NCI-H1417 treated with DMSO at 0.1 percent for 48 hours (cell line): ENCODE measurements at places on chromosomes 6 and 20.

GRCh38 chr6:161128680-161129196 lies 137.2 kb downstream of the MAP3K4 start:
- DNase-seq, result no peak

GRCh38 chr6:33202799-33203198 lies 1.7 kb upstream of the HSD17B8 start:
- DNase-seq, result no peak

- DNase-seq, result no peak
These were observed 153.4 kb downstream of the SYNDIG1 start for GRCh38 chr20:24622856-24623255.

GRCh38 chr6:51147756-51148155 lies 329.1 kb downstream of the TFAP2B start:
- no peak for DNase-seq

DNA sequence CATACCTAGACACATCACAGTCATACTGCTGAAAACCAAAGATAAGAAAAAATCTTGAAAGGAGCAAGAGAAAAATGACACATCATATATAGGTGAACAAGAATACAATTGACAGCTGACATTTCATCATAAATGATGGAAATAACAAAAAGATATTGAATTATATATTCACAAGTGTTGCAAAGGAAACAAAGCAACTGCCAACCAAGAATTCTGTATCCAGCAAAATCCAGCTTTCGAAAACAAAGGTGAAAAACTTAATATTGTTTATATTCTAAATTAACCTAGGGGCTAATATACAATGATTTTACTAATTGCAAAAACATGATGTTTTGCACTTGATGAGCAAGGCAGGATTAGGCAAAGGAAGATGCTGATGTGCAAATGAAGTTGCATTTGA lies 84.3 kb downstream of the MOXD1 start:
- no peak for DNase-seq

GRCh38 chr6:27838058-27838944 lies 73.9 kb downstream of the OR2B2 start:
- peak; percentile 96 for DNase-seq
